ENCODE measurements at places on chromosomes 1 and 21.

DNA sequence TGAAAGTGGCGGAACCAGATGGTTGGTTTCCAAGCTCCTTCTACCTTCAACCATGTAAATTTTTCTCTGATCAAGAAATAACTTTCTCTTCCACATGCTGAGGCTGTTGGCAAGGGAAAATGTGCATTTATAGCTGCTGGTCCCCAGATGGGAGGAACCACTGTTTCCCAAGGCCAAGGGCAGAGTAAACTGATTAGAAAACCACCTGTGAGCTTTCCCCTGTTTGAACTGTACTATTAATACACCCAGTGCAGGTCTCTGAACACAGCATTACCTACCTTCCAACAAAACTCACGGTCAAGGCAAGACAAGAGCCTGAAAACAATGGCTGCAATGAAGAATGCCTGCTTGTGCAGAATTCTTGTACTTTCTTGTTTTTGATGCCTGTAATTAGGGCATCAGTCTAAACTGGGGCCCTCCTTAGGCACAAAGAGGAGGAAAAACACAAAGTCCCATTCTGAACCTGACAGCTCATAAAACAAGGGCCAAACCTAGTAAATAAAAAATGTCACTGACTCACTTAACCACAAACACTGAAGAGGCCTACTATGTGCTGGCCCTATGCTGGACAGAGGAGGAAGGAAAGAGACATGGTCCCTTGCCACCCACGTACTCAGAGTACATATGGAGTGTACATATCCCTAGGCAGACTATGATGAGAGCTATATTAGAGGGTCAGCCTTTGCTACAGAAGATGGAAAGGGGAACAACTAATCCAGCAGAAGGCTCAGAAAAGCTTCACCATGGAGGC is 2.6 kb downstream of the MKNK1 start:
- DNase-seq, result no peak

- no peak for DNase-seq
These were observed 92.9 kb downstream of the BEND5 start for GRCh38 chr1:48683839-48684238.

DNA sequence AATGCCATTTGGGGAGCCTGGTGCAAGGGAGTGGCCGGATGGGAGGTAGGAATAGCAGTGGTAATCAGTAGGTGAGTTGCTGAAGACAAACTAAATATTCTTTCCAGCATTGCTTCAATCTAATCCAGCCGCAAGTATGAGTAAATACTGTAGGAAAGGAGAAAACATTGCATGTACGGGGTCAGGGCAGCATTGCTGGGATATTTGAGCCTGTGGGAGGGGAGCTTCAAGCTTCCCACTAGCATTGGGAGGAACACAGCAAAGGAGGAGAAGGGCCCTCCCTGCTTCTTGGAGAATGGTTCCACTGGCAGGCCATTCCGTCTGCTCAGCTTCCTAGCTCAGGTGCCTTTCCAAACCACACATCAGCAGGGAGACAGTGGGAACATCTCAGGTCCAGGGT is 15.2 kb downstream of the CAPN2 start:
- DNase-seq, result no peak

DNA sequence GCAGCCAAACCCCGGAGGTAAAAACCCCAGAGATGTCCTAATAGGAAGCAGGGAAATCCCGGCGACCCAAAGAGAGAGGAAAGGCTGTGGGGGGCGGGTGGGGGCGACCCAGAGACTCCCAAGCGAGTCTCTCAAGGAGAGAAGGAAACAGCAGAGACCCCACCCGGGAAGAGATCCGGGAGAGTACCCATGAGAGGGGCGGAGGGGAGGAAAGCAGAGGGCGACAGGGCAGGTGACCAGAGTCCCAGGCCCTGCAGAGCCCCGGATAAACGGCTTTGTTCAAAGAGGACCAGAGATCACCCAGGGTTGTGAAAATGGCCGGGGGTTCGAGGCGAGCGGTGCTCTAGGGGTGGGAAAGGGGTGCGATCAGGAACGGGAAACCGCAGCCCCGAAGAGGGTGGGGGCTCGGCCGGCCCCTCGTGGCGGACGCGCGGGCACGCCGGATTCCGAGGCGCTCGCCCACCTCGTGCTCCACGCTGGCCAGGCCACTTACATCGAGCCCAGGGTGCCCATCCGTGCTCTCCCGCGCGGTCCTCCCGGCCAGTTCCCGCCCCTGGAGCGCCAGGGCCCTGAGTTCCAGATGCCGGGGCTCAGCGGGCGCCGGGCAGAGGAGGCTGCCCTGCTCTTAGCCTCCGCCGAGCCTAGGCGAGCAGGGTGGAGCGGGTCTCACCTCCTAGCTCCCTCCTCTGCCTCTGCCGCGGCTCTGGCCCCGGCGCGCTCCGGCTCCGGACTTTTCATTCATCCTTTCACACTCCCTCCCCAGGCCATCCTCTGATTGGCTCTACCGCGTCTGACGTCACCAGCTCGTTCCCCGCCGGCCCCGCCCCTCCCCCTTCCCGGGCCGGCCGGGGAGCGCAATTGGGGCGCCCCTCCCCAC is 52.3 kb downstream of the RHBG start:
- DNase-seq, result peak; percentile 47

DNA sequence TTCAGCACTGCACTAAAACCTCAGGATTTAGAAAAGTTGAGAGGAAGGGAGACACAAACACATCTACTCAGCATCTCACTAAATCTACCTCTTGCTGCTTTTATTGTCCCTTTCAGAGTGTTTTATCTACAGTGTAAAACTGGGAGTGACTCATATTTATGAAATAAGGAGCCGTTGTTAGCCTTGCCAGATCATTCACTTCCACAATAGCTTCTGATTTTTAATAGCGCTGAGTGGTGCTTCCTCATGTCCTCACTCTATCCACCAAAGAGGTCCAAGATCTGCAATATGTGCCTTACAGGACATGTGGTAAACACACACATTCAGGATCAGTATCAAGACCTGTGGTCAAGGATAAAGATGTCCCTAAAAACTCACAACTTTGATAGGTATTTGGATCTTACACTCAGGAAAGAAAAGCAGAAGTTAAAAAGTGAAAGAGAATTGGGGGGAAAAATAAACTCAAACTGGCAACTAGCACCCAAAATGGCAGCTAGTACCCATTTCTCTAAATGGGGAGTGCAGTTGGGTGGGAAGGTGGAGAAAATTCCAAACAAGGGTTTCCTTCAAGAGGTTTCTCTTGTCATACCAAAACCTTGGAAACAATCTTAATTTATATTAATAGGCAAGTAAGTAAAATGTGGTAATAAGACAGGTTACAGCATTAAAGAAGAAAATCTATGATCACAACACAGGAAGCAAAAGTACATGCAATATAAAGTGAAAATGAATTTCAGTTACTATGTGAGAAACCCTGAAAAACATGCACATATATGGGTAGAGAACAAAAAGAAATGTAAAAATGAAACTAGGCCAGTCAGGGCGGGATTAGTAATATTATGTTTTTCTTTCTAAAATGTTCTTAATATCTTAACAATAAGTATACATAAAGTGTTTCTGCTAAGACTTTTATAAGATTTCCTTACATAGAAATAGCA is 15.9 kb downstream of the DUSP10 start:
- no peak for DNase-seq

DNA sequence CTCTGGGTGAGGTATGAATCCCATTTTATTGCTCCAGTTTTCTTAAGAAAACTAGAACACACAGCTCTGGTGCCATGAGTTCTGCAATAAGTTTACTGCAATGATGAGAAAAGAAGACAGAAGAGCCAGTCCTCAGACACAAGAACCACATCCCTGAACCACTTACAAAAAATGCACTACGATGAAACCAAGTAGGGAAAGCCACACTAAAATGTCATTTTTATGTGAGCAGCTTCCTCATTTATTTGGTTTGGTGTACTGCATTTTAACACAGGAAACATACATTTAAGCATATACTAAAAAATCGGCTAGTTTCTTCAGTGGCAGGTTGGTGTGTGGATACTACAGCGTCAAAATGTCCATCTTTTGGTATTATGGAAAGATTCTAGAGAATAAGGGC is 95.9 kb downstream of the PTPN14 start:
- DNase-seq, result no peak

GRCh38 chr1:16474166-16474800 is 33.8 kb downstream of the NECAP2 start:
- DNase-seq, result no peak

- no peak for DNase-seq
These were observed 32.4 kb upstream of the SERTAD4 start for GRCh38 chr1:210200124-210200736.

DNA sequence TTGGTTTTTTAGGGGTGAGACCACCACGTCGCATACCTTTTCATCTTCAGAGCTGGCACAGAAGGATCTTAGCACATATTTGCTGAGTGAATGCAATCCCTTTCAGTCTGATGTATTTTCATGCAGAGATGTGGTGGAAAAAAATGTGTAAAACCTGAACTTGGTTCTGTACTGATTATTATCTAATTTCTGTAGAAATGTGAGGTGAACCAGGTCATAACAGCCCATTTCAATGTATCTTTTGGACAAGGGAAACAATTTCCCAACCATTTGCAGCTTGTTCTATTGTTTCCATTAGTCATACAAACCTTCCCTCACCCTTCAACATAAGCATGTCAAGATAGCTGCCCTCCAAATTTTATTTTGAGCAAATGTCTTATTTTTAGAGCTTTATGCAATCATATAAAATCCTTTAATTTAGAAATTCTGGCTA is 46.8 kb upstream of the RUNX1 start:
- no peak for DNase-seq

GRCh38 chr1:211915924-211916323 is 85.4 kb upstream of the LPGAT1 start:
- DNase-seq, result no peak

DNA sequence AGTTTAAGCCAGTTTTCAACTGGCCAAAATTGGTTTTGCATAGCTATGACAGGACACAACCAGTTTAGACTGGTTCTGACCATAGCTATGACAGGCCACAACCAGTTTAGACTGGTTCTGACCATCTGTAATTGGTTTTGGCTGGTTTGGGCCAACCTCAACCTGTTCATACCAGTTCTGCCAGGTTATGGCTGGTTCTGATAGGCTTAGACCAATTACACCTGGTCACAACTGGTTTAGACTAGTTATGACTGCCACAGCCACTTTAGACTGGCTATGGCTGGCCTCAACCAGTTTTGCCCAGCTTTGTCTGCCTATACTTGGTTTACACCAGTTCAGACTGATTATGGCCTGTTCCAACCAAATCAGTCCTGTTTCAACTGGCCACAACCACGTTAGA is 353.2 kb upstream of the CAMK1G start:
- no peak for DNase-seq

- peak; percentile 65 for DNase-seq
These were observed 5.2 kb downstream of the ZDHHC18 start for GRCh38 chr1:26831546-26832248.

DNA sequence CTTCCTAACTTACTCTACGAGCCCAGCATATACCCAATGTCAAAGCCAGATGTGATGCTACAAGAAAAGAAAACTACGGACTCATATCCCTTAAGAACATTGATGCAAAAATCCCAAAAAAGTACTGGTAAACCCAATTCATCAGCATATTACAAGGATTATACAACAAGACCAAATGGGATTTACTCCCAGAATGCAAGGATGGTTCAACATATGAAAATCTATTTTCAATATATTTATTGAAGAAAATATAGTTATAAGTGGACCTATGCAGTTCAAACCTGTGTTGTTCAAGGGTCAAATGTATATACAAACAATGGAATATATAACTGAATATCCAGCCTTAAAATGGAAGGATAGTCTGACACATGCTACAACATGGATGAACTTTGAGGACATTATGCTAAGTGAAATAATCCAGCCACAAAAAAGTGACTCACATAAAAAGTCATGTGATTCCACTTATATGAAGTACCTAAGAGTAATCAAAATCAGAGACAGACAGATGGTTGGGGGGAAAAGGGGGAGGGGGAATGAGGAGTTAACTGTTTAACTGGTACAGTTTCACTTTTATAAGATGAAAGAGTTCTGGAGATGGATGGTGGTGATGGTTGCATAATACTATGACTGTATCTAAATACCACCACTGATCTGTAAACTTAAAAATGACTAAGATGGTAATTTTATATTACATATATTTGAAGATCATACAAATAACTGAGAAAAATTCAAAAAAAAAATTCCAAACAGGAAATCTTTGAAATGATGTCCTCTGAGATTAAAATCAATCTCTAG is 3.7 kb upstream of the KLF18 start:
- DNase-seq, result no peak

GRCh38 chr21:25967901-25968438 is 202.6 kb downstream of the APP start:
- no peak for DNase-seq

- no peak for DNase-seq
These were observed 16.9 kb downstream of the AVPR1B start for GRCh38 chr1:206100226-206100815.

- no peak for DNase-seq
These were observed 98.0 kb downstream of the LAMC2 start for GRCh38 chr1:183284086-183284485.

GRCh38 chr1:87880098-87880760 is 551.5 kb downstream of the LMO4 start:
- DNase-seq, result no peak

GRCh38 chr1:167484726-167485502 is 33.4 kb downstream of the CD247 start:
- no peak for DNase-seq

GRCh38 chr1:116448785-116449385 is 75.8 kb downstream of the ATP1A1 start:
- DNase-seq, result no peak

- DNase-seq, result no peak
These were observed 78.2 kb downstream of the ODF2L start for GRCh38 chr1:86317926-86318325.

GRCh38 chr1:42833981-42834380 is 12.4 kb upstream of the ZNF691 start:
- no peak for DNase-seq

- no peak for DNase-seq
These were observed 42.1 kb downstream of the HOOK1 start for GRCh38 chr1:59856725-59857338.

DNA sequence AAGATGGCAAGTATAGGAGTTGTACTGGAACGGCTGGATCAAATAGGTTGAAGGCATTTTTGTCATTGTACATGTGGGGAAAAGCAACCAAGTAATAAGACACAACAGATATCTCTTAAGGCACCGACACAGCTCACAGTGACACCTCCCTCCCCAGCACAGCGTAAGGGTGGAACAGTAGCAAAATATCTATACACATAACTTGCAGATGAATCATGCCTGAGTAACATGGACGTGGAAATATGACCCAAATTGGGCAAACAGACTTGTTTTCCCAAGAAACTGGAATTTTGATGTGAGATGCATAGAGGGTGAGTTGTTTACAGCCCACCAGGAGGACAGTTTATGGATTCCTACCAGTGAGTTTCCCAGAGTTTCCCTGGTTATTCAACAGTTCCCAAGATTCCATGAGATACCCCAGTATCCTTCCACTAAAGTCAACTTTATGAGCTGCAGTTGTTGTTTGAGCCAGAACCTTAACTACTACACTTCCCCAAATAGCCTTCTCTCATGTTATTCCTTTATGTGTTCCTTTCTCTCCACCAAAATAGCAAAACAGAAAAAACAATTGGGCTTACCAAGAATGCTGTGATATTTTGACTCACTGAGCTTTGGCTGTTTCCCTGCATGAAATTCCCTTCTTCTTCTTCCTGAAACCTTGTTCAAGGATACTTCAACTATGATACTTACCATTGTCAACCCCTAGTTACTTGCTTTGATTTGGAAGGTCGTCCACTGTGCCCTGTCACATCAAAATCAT is 7.1 kb upstream of the DR1 start:
- no peak for DNase-seq
